ENCODE measurements at places on chromosomes 11 and 22.

DNA sequence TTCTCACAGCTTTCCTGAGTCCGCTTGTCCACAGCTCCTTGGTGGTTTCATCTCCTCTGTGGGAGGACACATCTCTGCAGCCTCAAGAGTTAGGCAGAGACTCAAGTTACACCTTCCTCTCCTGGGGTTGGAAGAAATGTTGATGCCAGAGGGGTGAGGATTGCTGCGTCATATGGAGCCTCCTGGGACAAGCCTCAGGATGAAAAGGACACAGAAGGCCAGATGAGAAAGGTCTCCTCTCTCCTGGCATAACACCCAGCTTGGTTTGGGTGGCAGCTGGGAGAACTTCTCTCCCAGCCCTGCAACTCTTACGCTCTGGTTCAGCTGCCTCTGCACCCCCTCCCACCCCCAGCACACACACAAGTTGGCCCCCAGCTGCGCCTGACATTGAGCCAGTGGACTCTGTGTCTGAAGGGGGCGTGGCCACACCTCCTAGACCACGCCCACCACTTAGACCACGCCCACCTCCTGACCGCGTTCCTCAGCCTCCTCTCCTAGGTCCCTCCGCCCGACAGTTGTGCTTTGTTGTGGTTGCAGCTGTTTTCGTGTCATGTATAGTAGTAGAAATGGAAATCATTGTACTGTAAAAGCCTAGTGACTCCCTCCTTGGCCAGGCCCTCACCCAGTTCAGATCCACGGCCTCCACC lies 11.7 kb downstream of the RASD2 start:
- DNase-seq, result no peak

- DNase-seq, result no peak
These were observed 473.0 kb downstream of the BRD1 start for GRCh38 chr22:49354516-49355210.

GRCh38 chr11:104487046-104487806 lies 323.3 kb upstream of the PDGFD start:
- DNase-seq, result no peak

DNA sequence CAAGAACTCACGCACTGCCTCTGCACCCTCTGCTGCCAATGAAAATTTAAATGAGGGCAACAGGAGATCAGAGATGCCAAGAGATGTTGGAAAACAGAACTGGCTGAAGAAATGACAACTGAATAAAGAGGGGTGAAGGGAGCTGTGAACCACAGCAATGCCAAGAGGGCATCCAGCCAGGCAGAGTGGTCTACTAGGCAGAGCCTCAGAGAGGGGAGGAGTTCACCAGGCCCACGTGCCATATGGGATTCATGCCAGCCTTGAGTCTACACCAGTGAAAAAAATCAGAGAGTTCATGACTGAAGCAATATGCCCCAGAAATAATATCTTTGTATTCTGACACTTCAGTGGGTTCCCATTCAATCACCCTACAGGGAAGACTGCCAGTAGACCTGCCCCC lies 4.4 kb downstream of the APOL2 start:
- DNase-seq, result no peak

GRCh38 chr11:75342231-75342918 lies 9.1 kb downstream of the ARRB1 start:
- peak; percentile 82 for DNase-seq

- no peak for DNase-seq
These were observed at the start of gene SYTL2 for GRCh38 chr11:85810871-85811611. Gene SYTL2 (minus strand): TSS chr11:85811141. CDS start chr11:85757725, 53,416 bp downstream.
